ENCODE measurements at places on chromosomes 7 and 10. TPM values are rescaled to one million over a fixed set of nuclear protein-coding genes. Genes with fewer than 3 reads are reported as not detected.

GRCh38 chr10:110277591-110277990, 27.1 kb downstream of the SMNDC1 start:
- DNase-seq, result no peak

ANKRD22 gene
- 8.5 TPM for polyA plus RNA-seq

- DNase-seq, result no peak
These were observed 634.8 kb downstream of the PHTF2 start for GRCh38 chr7:78433421-78433820.

DNA sequence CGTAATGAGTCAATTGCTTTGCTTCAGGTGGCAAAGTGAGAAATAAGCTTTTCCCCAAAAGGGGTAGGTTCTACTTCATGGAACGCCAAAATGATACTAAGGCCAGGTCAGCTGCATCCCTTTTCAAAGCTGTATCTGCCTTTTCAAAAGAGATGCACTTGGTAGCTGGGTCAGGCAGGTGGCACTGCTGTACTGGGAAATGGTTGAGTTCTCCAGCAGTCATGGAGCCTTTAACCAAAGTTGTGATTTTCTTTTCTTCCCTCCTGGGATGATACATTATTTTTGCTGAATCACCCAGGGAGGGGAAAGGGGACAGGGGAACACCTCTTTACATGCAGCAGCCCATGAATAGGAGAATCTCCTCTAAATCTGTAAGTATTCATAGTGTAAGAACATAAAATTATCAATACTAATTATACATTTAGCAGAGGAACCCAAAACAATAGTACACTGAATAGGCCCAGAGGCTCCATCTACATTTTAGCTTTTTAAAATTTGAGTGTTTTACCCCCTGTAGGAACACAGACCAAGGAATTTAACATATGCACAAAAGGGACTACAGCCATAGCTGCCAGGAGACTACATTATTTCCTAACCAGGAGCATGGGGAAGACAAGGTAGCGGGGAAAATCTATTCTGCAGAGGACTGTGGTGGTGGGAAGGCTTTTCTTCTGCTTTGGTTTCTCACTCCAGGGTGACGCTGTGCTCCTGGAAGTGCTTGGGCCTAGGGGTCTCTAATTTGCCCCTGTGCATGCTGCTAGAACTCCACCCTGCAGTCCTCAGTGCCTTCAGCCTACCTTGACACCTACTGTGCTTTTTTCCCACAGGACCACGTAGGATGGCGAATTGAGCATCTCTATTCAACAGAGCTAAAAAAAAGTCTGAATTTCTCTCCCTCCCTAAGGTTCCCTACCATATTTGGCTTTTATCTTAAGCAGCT, 6.4 kb upstream of the GPR22 start:
- peak; percentile 52 for DNase-seq

LRRC4 gene
- polyA plus RNA-seq, result 0.27 TPM

All from small intestine (tissue), 16 donors.